ENCODE measurements at places on chromosomes 5 and 9.

- DNase-seq, result no peak
Measured at GRCh38 chr5:5558638-5559527, 136.4 kb downstream of the ICE1 start.

DNA sequence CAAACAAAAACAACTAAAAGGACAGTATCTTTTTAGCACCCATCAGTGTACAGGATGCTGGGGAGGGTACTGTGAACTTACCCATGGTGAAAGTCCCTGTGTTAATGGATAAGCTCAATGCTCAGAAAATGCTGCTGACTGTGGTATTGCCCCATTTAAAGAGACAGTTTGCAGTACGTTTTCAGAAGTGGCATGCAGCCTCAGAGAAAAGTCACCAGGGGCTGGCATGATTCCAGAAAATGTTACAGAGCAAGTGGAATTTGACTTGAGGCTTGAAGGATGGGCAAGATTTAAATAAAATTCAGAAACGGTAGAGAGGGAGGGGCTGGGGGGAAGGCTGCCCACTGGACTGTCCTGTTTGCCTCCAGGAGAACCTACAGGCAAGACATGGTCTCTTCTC lies 7.2 kb downstream of the S1PR3 start:
- no peak for DNase-seq

DNA sequence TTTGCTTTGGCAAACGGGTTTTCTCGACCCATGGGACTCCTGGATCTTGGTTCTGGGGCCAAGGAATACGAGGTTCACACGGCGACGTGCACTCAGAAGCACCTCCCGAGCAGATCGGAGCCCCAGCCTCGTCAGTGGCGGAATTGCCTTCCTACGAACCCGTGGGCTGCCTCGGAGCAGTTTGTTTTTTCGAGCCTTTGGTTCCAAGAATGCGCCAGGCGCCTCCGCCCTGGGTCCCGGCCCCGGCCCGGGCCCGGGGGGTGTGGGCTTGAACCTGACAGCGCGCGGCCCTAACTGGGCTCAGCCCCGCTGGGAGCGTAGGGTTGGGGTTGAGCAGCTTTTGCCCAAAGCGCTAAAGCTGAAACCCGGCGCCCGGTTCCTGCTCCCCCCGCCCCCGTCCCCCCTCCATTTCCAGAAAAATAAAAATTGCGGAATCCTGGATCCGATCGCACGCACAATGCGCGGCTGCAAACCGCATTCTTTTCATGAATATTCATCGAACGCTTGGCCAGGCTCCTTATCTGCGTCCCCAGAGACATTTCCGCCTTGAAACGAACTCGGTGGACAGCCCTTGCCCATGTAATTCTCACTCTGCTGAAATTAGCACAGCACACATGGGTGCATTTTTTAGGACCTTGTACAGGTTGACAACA lies 1.0 kb downstream of the BASP1 start:
- no peak for DNase-seq

GRCh38 chr5:13866792-13867191 lies 77.7 kb downstream of the DNAH5 start:
- no peak for DNase-seq

GRCh38 chr5:163712011-163712410 lies 206.6 kb downstream of the MAT2B start:
- DNase-seq, result no peak

- no peak for DNase-seq
Measured at GRCh38 chr5:75933489-75933888, 149.7 kb upstream of the SV2C start.

DNA sequence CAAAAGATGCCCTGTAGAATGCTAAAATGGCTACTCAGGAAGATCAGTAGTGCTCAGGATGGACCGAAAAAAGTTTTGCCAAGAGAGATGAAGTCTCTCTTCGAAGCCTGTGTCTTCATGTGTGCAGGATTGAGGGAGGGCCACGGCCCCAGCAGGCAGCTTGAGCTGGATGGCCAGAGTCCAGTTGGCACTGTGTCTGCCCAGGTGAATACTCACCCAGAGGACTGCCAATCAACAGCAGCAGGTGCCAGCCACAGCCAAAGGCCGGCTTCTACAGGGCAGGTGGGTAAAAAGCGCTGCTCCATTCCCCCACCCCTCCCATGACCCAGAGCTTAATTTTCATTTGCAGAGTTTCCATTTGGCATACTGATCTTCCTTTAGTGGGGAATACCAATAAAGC lies 287.9 kb upstream of the ZNF608 start:
- no peak for DNase-seq

- DNase-seq, result no peak
Measured at GRCh38 chr9:37582548-37583157, 6.5 kb upstream of the FBXO10 start.

DNA sequence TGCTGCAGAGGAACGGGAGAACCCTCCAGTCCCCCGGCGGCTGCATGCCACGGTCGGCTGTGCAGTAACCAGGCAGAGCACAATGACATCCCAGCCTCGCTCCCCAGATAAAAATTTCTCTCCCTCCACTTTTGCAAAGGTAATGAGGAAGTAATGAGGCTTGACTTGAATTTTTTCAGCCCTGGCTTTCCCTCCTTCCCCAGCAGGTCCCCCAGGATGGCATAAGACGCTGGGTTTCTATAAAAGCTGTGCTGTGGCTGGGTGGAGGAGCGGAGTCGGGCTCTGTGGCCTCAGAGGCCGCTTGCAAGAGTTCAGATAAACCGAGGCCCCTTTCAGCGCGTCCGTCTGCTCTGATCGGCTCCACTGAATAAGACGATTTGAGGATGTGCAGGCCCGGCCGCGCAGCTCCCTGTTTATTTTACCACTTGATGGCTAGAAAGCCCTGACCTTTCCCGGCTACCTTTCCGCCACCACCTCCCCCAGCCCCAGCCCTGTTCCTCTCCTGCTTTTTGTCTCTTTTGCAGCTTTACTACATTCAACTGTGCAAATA lies 351.9 kb upstream of the IRX2 start:
- DNase-seq, result no peak

DNA sequence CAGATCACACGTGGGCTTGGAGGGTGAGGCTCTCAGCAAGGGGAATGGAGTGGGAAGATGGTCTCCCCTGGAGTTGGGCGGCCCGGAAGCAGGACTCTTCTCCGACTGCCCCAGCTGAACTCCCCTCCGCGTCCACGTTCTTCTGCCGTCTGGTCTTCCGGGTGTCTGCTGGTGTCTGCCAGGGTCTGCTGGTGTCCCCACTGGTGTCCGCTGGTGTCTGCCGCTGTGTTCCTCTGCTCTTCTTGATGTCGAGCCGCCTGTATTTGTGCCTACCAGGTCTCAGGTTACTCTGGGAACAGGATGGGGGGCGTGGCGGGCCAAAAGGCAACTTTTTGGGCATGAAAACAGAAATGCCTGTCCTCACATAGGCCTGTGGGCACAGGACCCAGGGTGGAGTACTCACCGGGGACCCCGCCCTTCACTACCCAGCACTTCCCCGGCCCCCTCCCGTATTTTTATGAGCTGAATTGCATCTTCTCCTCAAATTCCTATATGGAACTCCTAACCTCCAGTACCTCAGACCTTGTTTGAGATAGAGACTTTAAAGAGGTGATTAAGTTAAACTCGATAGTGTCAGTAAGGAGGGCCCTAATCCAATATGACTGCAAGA lies 675.4 kb downstream of the SEMA5A start:
- no peak for DNase-seq

DNA sequence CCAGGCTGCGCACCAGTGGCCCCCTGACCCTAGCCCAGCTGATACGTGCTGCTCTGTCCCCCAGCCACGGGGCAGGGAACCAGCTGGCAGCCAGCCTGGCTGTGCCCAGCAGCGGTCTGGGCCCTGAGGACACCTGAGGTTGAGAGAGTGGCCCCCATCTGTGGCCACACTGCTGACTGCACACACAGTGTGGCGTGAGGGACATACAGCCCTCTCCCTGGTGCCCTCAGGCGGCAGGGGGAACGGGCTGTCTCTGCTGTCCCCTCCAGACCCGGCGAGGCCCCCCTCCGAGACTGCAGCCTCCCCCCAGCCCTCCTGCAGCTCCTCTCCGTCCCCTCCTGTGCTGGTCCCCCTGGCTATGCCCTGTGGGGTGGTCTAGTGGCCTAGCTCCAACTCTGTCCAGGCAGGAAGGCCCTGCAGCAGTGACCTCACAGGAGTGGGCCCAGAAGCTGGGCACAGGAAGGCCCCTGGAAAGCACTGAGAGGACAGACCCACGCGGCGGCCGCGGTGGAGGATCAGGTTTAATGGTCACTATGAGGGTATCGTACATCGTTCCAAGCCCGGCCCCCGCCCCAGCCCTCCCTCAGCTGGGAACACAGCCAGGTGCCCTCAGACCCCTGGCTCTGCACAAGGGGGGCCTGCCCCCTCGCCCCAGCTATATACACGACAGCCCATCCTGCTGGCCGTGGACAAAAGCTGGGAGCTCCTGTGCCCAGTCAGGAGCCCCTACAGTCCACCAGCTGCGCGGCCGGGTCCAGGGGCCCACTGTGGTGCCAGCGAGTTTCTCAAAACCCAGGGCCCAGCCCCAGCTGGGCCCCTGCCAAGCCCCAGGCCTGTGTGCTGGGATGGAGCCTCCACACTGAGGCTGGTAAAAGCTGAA lies 6.8 kb upstream of the ENTPD8 start:
- no peak for DNase-seq

- DNase-seq, result no peak
Measured at GRCh38 chr5:81545911-81546310, 152.0 kb upstream of the ACOT12 start.

GRCh38 chr5:127957183-127957582 lies 126.4 kb upstream of the SLC12A2 start:
- DNase-seq, result peak; percentile 19

GRCh38 chr9:107455425-107456135 lies 34.0 kb downstream of the KLF4 start:
- DNase-seq, result no peak

DNA sequence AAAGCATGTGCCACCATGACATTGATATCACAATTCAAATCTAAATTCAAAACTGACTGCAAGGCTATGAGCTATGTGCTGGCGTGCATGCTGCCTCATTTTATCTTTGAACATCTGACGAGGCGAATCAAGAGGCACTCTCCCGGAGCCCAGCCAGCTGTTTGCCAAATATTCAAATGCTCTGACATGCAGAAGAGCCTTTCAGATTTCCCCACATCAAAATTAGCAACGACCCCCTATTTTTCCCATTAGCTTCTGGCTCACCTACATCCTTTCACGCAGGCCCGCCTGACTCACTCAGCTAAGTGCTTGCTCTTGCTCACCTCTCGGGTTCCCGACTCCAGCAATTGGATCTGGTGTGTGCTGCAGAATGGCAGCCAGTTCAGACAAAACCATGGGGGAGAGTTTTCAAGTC lies 159.0 kb downstream of the NR2F1-AS1 start:
- DNase-seq, result no peak

- DNase-seq, result no peak
Measured at GRCh38 chr5:6418679-6419276, 29.9 kb upstream of the UBE2QL1 start.

GRCh38 chr5:87746891-87747377 lies 334.2 kb upstream of the CCNH start:
- no peak for DNase-seq

DNA sequence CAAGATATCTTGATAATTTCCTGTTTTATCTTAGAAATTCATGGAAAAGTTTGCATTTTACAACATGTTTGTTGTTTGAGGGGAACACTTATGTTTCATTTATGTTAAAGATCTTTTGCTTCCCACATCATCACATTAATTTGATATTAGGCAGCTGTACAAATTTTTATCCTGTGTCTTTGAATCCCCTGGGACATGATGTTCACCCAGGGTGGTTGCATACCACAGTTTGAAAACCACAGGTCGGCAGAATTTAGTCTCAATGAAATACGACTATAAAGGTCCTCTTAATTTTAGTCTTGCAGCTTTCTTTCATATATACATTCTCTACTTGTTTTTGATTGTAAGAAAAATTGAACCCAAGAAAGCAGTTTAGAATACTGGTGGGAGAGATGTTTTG lies 3.7 kb downstream of the NAA35 start:
- no peak for DNase-seq

GRCh38 chr5:612498-613424 lies 621 bp downstream of the CEP72 start:
- DNase-seq, result no peak

DNA sequence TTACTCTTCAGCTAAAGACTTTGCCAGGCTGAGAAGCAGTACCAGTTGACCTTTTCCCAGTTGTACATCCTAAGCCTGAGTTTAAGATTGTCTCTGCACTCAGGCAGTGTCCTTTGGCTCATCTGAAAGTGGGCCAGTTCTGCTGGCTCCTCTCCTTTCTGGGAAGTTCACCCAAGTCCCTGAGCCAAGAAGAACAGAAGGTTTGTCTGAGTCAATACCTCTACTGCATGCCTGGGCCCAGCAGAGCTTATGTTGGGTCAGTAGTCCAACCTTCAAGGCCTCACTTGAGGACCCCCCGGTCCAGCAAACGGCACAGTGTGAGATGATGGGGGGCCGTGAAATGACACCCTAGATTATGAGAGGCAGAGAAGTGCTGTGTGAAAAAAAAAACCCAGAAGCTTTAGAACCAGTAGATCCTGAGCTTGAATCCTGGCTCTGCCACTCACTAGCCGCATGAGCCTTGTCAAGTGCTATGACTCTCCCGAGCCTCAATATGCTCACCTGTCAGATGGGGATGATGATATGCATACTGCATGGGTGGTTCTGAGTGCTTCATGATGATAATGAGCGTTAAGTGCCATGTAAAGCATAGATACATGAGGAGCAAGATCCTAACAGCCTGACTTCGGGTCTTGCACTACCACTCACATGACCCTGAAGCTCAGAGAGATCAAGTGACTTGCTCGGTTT lies 156.0 kb downstream of the MACROH2A1 start:
- DNase-seq, result no peak

GRCh38 chr9:69657269-69657668 lies 14.9 kb downstream of the APBA1 start:
- no peak for DNase-seq

DNA sequence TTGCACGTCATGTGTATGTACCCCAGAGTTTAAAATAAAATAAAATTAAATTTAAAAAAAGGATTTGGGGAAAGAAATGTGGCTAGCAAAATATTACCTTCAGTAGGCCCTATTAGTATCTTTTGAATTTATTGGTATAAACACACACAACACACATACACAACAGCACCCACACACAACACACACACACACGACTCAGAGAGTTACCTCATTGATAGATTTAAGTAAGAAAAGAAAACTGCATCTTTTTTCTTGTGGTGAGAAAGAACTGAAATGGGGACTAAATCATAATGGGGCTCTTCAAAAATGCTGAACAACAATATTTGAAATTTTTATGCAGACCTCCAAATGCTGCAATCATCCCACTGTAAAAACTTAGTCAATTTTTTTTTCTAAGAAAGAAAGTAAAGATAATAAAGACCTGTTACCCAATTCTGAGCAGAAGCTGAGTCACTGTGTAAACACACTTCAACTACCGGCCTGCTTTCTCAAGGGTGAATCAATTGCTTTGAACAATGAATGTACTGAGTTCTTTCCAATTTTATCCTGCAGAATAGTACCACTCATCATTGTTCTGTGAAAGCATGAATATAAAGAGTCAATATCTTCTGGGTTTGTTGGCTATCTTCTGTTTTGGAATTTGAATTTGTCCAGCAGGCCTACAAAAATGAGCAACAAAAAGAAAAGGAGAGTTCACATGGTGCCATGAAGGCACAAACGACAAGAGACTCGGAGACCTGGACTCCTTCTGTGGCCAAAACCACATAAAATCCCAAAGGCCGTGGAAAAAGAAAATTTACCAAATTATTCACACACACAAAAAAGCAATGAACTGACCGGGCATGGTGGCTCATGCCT lies 57.9 kb upstream of the CCNG1 start:
- DNase-seq, result no peak
